ENCODE measurements at places on chromosomes 12 and 14.

- no peak for DNase-seq
Measured at GRCh38 chr12:3677609-3678008, 75.3 kb downstream of the CRACR2A start.

GRCh38 chr14:95189367-95190132, 32.2 kb upstream of the DICER1 start:
- DNase-seq = no peak

GRCh38 chr12:129184127-129184928, 331.1 kb downstream of the GLT1D1 start:
- DNase-seq = no peak

- no peak for DNase-seq
Measured at GRCh38 chr12:2287151-2287550, 234.4 kb downstream of the CACNA1C start.

- peak; percentile 5 for DNase-seq
Measured at GRCh38 chr12:79056775-79057174, 192.2 kb downstream of the SYT1 start.

- no peak for DNase-seq
Measured at GRCh38 chr12:118821386-118821925, 159.9 kb upstream of the SRRM4 start.

DNA sequence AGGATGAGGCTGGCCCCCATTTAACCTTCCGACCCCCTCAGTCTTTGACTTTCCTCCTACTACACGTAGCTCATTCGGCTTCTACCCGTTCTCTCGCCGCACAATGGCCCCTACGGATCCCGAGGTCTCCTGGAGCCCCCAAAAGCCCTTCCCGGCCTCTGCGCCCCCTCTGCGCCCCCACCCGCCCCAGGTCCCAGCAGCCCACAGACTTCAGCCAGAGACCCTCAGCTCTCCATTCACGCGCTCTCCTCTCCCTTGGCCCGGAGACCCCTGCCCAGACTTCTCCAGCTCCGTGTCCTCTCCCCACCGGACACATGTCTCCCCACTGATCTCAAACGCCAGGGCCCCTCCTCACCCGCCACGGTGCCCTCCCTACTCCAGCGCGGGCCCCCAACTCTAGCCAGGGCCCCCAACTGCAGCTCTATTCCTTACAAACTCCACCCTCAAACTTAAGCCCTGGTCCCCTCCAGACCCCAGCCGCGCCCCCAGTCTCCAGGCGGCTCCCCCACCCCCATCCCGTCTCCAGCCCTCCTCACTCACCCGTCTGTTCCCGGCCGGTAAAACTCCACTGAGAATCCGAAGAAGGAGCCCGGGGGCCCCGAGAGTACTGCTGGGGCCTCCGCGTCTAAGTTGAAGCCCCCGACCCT, 502 bp downstream of the ITGA5 start:
- no peak for DNase-seq

- DNase-seq = no peak
Measured at GRCh38 chr12:26736563-26737486, 96.2 kb downstream of the ITPR2 start.

GRCh38 chr12:6827982-6828780, at the start of gene P3H3:
P3H3 (plus strand) TSS chr12:6828407; CDS start chr12:6828441, 34 bp downstream.
- peak; percentile 89 for DNase-seq

DNA sequence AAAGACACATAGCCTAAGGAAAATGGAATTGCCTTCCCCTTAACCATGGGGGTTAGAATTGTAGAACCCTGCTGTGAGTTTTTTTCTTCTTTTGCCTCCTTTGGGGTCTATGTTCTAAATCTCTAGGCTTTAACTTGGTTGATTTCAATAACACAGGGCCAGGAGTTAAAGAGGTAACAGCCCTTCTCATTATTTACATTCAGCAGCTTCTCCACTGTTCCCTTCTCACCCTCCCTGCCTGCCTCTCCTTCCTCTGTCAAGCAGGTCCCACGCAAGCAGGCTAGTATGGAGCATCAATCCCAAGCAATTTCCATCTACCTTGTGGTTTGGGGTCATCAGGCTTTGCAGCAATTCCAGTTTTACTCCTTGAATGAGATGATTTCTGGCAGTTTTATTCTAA, 236.1 kb upstream of the G2E3 start:
- DNase-seq = no peak

All from muscle of back (tissue), 13 donors.